ENCODE measurements at places on chromosomes 5 and 9.

DNA sequence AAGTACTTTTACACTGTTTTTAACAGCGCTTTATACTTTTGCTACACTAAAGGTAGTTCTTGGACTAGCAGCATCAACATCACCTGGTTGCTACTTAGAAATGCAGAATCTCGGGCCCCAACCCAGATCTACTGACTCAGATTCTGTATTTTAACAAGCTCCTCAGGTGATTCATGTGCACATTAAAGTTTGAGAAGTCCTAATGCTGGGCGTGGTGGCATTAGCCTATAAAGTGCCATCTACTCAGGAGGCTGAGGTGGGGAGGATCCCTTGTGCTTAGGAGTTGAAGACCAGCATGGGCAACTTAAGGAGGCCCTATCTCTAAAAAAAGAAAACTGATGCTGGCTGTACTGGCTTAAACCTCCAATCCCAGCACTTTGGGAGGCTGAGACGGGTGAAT, 26.7 kb downstream of the TMEM252 start:
- DNase-seq = no peak

- no peak for DNase-seq
Measured at GRCh38 chr5:168153876-168154270, 137.6 kb upstream of the WWC1 start.

DNA sequence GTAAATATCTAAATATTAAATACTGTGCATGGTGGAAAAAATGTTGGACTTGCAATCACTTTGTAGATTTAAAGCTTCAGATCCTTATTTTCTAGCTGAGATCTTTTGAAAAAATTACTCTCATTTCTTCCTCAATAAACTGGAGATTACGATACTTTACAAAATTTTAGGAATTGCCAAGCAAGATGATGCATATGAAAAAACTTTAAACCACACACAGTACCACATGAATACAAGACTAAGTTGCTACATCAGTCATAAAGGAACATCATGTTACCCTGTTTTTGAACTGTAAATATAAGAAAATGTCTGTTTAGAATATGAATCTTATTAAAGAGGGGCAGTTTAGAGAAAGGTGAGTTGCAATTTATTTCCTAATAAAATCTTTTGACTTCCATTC, 703.6 kb upstream of the NUDT12 start:
- DNase-seq = no peak

GRCh38 chr5:130400091-130400490, 495.8 kb downstream of the CHSY3 start:
- no peak for DNase-seq

DNA sequence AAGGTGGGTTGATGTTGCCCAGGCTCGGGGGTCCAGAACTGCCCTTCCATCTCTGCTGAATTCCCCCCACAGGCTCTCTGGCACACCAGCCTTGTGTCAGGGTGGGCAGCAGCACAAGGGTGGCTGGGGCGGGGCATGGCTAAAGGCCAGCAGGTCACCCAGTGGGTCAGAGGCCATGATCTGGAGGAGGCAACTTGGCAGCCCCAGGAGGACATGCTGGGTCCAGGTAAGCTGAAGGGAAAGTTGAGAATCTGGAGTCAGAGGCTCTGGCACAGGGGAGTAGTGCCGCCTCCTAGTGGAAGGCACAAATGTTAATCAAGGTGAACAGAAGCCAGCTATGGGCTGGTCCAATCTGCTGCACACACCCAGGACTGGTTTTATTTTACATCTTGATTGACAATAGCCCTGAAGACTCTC, 6.2 kb downstream of the TMEM8B start:
- peak; percentile 74 for DNase-seq

- DNase-seq = no peak
Measured at GRCh38 chr5:157455057-157455456, 5.0 kb upstream of the NIPAL4 start.

GRCh38 chr5:32586276-32586599, 881 bp downstream of the SUB1 start:
- DNase-seq = no peak

- no peak for DNase-seq
Measured at GRCh38 chr5:61254969-61255555, 77.0 kb upstream of the ZSWIM6 start.

- DNase-seq = no peak
Measured at GRCh38 chr5:132465059-132465707, 25.4 kb downstream of the IRF1 start.

DNA sequence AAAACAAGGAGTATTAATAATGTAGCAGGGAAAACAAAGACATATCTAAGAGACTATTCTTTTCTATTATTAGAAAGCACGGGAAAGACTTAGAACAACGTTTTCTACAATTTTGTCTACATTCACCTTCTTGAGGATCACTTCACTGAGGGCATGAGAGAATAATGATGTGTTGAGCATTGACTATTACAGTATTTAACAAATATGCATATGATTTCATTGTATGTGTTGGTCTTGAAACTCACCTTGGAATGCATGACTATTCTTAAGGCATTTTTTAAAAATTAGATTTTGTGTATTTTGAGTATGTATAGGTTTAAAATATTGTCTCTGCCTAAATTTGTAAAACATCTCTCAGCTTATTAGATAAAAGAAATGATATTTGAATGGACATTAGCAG, 1.2 kb downstream of the FSD1L start:
- no peak for DNase-seq

GRCh38 chr9:19009391-19009965, 23.5 kb downstream of the SAXO1 start:
- no peak for DNase-seq

DNA sequence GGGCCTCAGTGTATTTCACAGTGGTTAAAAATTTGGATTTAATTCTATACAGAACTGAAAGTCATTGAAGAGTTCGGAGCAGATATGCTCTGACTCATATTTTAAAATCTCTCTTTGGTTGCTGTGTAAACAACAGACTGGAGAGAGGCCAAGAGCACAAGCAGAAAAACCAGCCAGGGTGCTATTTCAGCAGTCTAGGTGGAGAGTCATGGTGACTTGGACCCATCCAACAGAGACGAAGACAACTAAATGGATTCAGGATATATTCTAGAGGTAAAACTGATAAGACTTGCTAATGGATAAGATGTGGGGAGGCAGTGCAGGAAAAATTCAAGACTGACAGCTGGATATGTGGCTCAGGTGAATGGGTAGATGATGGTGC, 168.9 kb downstream of the MAPKAP1 start:
- DNase-seq = no peak

GRCh38 chr9:72537671-72538070, 16.3 kb downstream of the TMC1 start:
- no peak for DNase-seq

- DNase-seq = no peak
Measured at GRCh38 chr5:30667293-30667692, 526.2 kb upstream of the CDH6 start.

DNA sequence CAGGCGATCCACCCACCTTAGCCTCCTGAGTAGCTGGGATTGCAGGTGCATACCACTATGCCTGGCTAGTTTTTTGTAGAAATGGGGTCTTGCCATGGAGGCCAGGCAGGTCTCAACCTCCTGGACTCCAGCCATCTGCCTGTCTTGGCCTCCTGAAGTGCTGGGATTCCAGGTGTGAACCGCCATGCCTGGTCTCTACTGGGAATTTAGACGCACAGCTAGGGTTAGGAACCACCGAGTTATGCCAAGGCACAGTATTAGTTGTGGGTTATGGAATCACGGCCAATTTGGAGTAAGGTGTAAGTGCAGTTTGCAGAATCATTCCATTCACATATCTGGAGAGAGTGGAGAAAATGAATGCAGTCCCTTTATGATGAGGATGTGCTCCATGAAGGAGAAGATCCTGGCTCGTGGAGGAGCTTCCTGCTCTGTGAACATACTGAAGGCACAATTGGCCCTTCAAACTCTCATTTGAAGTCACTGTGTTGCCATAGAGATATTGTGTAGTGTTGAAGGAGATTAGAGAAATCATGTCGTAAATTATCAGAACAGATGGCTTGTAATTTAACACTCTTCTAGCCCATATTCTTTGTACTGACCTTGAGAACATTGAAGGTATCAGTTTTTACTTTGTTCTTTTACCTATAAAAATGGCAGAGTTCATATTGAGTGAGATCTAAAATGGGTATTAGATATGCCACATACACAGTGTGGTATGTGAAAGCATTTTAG, 18.8 kb downstream of the TRIO start:
- DNase-seq = no peak

DNA sequence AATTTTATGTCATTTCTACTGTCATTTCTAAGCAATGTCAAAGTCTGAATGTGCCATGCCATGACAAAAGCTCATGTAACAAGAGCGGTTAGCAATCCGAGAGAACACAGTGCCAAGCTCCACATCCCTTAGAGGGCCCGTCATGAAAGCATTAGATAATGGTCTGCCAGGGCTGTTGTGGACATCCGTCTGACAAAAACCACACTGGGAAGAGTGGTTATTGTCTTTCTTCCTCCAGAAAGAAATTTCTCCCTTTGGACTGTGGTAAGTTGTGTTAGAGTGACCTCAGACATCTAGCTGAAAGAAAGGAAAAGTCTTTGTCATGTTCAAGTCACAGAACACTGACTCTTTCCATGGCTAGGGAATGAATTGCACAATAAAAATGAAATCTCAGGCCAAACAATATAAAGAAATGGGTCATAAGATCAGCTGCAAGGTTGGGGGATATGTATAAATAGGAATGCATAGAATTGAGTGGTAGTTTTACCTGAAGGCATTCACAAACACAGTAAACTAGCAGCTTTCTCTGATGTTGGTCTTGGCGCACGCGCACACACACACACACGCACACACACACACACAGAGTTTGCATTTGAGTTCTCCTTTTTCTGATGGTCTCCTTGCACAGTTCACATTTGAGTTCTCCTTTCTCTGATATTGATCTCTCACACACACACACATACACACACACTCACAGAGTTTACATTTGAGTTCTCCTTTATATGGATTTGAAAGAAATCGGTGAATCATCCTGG, 5.3 kb downstream of the SLC1A3 start:
- no peak for DNase-seq

DNA sequence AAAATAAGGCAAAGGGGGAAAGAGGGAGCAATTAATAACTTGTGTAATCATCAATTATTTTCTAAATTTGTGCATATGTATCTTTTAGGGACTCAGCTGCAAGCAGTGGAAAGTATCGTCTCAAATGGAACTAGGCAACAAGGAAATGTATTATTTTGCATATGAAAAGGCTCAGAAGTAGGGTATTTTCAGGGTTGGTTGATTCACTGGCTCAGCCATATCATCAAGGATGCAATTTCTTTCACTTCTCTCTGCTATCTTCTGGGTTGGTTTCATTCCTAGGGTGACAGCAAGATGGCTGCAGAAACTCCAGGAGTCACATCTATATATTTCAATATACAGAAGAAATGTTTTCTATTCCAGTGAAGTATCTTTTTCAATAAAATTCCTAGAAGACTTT, 509.8 kb downstream of the DMAC1 start:
- no peak for DNase-seq

DNA sequence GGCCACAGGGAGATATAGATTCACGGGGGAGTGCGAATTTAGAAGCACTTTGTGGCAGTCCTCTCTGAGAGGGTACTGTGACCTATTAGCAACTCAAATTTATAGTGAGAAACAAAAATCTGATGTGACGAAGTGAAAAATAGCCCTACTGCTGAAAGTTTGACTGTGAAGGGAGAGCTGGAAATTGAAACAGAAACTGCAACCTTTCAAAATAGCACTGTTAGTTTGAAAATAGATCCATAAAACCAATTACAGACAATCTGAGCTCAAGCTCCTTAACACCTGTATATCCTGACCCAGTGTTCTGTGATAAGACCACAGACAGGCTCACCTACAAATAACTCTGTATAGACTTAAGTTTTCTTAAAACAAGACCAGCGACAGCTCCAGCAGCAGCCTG, 420.1 kb downstream of the IRX1 start:
- DNase-seq = no peak

DNA sequence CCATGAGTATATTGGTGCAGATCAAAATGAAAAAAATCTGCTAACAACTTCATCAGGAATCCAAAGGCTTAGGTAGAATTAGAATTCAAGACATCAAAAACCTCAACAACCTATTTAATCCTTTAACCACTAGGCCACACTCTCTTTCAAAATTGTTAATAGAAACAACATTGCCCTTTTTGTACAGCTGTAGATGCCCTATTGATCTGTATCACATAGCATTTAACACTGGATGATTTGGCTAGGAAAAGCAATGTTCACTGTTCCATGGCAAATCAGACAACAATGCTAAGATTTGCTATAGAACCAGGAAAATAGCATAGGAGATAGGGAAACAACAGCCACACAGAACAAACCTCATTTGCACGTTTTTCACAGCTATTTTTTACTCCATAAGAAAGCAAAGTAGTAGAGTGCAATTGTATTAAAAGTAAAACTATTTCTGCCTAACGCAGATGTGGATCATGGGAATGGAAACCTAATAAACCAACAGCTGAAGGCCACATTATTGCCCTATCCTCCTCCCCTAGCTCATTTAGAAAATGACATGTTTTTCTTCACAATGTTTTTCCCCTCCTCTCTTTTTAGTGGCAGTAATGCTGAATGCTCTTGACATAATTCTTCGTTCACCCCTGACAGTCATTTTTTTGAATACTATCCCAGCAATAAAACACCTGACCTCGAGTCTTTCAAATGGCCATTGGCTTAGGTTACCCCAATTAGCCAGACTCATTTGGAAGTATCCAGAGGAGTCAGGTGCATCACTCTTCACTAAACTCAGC, 373.0 kb upstream of the CCNH start:
- DNase-seq = no peak

GRCh38 chr5:141919218-141920119, 4.2 kb upstream of the DELE1 start:
- DNase-seq = peak; percentile 15

GRCh38 chr5:6976971-6977370, 263.7 kb downstream of the TENT4A start:
- no peak for DNase-seq

GRCh38 chr9:106581973-106582372, 281.0 kb upstream of the ZNF462 start:
- no peak for DNase-seq

GRCh38 chr5:37370550-37370863, 399 bp downstream of the NUP155 start:
- no peak for DNase-seq

GRCh38 chr9:109689701-109690100, 90.3 kb upstream of the PALM2AKAP2 start:
- no peak for DNase-seq

GRCh38 chr9:69809304-69809863, 11.2 kb upstream of the CFAP95 start:
- no peak for DNase-seq

DNA sequence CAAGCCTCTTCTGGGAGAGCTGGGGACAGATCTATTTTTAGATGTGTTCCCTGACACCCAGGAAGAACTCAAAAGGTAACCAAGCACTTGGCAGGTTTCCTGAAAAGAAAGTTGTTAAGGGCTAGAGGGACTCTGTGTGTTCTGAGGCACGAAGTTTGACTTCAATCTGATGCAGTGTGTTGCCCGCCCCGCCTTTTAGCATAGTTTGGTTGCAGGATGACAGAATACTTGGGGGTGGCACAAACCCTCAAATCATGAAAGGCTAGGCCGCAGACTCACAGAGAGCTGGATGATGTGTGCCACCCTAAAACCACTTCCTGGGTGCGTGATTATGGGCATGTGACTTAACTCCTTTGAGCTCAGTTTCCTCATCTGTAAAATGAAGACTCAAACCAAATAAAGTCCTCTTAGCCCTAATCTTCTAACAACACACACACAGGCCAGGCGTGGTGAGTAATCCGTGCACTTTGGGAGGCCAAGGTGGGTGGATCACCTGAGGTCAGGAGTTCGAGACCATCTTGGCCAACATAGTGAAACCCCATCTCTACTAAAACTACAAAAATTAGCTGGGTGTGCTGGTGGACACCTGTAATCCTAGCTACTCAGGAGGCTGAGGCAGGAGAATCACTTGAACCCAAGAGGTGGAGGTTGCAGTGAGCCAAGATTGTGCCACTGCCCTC, 12.8 kb upstream of the NDFIP1 start:
- no peak for DNase-seq
